Right atrium auricular region (tissue), 2 donors: ENCODE measurements at places on chromosomes 5 and 9. TPM values are rescaled to one million over a fixed set of nuclear protein-coding genes. Genes with fewer than 3 reads are reported as not detected.

Gene PRLR
- 0.15 TPM for total RNA-seq

GRCh38 chr9:114392749-114393112, 4.9 kb upstream of the AKNA start:
- H3K36me3 ChIP-seq, result no peaks in the 10 kb centered on the region
- H3K4me3 ChIP-seq, result no peak overlapping the region
- no peaks in the 10 kb centered on the region for H3K4me1 ChIP-seq
- no peak for DNase-seq

- no peak for DNase-seq
- no peak overlapping the region for H3K27ac ChIP-seq
Observed at GRCh38 chr5:82821846-82822633, 255.2 kb downstream of the TMEM167A start.

Gene DRD1
- total RNA-seq, result not detected
